Right forelimb (tissue), 1 donor: ENCODE measurements at places on chromosomes 12 and 14.

DNA sequence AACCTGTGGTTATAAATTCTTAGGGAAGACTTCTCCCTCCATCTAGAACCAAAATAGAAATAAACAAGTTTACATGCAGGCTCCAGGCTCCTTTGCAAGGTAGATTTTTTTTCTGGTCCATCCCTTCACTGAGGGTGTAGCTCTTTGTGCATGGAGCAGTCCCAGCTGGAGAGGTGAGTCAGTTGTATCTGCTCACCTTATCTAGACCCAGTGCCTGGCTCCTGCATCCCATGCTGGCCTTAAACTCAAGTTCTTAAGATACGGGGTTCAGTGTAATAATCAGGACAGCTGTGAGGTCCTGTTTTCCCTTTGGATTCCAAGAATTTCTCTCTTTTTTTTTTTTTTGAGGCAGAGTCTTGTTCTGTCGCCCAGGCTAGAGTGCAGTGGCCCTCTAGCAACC, 14.8 kb downstream of the ATP6V0A2 start:
- DNase-seq = no peak

DNA sequence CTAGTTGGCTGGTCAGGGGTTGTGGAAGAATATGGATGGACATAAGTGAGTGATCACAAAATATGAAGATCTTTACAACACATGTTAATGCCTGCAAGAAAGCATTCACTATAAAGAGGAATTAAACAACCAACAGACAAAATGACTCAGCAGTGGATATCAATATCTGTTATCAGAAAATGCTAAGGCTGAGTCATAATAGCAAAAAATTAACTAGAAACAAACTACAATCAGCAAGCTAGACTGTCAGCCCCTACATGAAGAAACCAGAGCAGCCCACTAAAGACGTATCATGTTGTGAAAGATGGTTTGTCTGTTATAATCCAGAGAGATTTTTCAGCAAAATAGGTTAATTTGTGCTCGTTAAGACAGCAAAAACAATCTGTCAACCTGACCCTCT, 472.9 kb downstream of the NELL2 start:
- no peak for DNase-seq

DNA sequence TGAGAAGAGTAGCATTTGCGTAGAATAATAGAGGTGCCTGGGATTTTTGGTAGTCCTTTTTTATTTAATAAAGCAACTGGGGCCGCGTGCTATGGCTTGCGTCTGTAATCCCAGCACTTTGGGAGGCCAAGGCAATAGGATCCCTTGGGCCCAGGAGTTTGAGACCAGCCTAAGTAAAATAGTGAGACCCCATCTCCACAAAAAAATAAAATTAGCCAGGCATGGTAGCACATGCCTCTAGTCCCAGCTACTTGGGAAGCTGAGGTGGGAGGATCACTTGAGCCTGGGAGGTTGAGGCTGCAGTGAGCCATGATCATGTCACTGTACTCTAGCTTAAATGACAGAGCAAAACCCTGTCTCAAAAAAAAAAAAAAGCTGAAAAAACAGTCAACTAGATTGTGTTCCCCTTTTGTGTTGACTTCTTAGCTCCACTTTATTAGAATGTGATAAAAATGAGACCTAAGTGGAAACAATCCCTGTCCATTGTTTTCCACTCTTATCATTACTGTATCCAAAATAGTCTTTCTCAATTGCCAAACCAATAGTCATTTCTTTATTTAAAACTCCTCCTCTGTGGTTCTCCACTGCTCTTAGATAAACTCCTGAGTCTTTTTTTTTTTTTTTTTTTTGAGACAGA, 7.4 kb downstream of the PRKCH start:
- DNase-seq = no peak

- no peak for DNase-seq
These were observed 49.9 kb downstream of the ITPR2 start for GRCh38 chr12:26783131-26783526.

DNA sequence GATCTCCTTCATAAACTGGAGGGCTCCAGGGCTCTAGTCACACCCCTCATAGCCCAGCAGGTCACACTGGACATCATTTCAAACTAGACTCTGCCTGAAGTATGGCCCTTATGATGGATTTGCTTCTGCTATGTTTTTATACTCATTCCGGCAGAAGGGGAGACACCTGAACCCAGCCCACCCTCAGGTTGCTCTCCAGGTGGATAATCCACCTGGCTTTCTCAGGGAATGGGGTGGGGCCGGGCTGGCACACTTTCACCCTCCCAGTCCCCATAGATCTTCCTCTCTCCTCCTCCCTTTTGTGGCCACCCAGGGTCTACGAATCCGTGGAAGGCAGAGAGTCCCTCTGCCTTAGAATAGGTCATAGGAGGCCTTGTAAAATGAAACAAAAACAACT, 9.8 kb upstream of the KRT73 start:
- DNase-seq = no peak

- DNase-seq = no peak
These were observed 32.5 kb upstream of the DUSP6 start for GRCh38 chr12:89384807-89385206.

DNA sequence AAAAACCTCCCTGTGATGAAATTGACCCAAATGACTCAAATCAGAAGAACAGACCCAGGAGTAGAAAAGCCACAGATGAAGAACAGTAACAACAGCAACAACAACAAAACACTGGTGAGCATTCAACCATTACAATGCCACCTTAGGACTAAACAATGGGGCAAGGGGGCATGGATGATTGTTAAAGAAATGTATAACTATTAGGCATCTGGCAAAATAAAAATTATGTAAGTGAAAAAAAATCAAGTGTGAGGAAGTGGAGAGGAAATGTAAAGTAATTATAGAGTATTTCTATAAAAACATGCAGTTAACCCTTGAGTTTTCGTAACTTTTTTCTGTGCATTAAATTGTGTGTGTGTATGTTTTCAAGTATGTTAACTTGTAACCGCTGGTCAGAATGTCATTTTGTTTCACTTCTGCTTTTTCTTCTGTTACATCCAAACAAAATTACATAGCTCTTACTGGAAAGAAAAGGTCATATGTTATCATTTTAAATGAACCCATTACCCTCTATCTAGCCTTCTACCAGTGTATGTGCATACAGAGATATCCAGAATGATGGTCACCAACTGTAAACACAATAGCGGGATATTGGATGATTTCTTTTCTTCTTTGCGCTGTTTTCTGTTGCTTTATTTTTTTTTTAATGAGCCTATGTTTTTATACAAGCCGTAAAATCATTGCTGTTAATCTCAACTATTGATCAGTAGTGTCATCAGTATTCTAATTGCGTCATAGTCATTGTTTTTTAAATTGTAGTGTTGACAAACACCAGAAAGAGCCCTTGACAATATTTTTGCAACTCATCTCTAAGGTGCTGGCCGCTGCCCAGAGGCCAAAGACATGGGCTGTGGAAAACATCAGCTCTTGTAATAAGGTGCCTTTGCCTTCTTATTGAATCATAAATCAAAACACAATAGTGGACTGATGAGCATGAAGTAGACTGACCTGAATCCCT, 170.6 kb downstream of the CRADD start:
- DNase-seq = no peak

GRCh38 chr14:37869633-37870032, 274.2 kb downstream of the TTC6 start:
- DNase-seq = no peak

GRCh38 chr14:50055461-50056228, 60.7 kb downstream of the VCPKMT start:
- no peak for DNase-seq

GRCh38 chr12:59972905-59973304, 377.1 kb downstream of the SLC16A7 start:
- no peak for DNase-seq

- no peak for DNase-seq
These were observed 178.4 kb downstream of the KCNA5 start for GRCh38 chr12:5222011-5222461.

- DNase-seq = no peak
These were observed 120.9 kb upstream of the ATP2B1 start for GRCh38 chr12:89829434-89829975.

DNA sequence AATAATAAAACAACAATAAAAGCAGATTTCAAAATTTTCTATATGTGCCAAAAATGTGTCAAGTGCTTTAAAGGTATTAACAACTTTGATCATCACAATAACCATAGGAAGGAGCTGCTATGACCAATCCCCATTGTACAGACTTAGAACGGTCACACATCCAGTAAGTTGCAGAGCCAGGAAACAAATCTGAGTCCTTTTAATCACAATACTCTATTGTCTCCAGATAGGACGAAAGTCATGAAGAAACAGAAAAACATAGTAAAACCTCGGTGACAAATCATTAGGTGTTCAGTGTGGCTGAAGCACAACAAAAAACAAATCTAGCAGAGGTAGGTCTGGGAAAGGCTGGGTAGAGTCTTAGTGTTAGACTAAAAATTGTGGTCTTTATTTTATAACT, 178.8 kb downstream of the GRIP1 start:
- DNase-seq = no peak

DNA sequence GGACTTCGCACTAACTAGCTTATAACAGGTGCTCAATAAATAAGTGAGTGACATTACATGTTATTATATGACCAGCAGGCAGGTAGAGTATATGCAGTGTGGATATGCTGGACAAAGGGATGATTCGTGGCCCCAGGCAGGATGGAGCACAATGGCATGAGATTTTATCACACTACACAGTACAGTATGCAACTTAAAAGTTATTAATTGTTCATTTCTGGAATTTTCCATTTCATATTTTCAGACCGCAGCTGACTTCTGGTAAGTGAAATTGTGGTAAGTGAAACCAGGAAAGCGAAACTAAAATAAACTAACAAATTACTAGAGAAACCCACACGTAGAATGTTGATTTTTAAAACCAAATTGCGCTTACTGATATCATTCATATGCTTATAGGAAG, 3.3 kb downstream of the PARP11 start:
- no peak for DNase-seq

GRCh38 chr14:60647837-60648248, 1.4 kb downstream of the SIX1 start:
- no peak for DNase-seq

DNA sequence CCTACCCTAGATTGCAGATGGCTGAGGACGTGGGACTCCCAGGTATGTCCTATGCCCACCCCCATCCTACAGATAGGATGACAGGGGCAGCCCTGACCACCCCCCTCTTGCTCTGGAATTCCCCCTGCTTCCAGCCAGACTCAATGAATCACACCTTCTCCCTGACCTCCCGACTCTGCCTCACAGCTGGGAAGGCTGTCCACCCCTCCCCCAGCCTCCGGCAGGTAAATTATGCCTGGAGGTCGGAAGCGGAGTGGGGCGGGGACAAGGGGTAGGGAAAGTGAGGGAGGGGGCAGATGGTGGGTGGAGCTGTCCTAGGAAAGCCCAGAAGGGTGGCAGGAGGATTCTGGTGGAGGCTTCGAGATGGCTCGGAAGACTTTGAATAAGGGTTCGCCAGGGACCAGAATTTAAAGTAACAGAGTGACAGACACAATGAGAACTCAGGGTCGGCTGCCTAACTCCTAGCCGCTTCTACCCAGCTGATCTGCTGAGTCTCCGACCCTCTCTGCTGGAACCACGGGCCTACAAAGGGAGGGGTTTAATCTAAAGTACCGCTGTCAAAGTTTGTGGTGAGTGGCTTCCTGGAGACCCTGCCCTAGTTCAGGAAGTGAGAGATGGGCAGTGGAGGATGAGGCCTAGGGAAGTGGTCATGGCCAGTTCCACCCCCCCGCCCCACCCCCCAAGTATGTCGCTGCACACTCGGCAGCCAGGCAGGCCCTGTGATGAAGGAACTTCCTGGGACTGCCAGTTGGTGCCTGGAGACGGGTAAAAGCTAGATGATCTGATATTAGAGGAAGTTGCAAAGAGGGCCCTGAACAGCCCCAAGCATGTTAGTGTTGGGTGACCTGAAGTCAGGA, 4.2 kb downstream of the PLEKHG3 start:
- peak; percentile 43 for DNase-seq

DNA sequence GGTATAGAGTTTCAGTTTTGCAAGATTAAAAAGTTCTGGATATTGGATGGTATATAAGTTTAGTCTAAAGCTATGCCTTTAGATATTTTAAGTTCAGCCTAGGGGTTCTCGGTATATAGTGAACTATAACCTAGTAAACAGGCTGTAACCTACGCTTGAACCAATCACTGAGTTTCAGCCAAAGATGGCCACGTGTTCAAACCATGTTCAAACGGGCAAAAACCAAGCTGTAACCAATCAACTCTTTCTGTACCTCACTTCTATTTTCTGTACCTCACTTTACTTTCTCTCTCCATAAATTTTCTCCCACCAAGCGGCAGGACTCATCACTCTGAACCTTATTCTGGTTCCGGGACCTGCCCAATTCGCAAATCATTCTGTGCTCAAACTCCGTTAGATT, 1.4 kb downstream of the TMBIM4 start:
- no peak for DNase-seq

GRCh38 chr12:75936515-75937440, 94.8 kb downstream of the PHLDA1 start:
- DNase-seq = no peak

DNA sequence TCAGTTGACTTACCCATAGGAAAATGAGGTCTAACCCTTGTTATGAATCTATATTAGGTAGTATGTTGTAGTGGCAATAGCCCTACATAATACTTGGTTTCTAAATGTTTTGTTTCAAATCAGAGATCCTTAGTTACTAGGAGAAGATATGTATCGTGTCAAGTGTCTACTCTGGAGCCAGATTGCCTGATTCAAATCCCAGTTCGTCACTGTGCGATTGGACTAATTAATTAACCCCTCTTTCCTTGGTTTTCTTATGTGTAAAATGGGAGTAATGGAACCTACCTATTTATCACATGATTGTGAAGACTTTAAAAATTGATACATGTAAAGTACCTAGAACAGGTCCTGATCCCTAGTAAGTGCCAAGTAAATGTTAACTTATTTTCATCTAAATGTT, 1.4 kb downstream of the LETMD1 start:
- DNase-seq = no peak

DNA sequence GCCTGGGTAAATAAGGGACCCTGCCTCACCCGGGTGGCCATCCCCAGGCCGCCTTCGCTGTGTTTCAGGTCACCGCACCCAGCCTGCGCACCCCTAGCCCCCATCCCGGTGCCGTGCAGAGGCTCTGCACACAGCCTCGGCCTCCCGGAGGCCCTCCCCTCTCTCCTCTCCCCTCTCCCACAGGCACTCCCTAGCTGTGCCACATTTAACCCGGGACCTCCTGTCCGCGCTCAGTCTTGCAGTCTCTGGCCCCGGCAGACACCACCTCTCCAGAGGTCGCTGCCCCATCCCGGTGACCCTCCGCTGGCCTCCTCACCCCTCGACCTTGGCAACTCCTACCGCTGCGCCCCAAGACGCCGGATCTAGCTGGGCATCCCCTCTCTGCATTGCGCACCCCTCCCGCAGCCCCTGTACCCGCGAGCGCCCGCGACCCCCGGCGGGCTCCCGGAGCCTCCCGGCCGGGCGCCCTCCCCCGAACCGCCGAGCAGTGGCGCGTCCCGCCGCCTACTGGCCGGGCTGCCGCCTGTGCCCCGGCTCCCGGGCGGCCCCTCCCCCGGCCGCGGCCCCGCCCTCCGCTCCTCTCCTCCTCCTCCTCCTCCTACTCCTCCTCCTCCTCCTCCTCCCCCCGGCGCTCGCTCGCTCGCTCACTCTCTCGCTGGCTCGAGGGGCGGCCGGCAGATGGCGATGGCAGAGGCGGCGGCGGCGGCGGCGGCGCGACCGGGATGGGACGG, 120.7 kb downstream of the AACS start:
- DNase-seq = peak; percentile 80
